ENCODE measurements at places on chromosomes 6 and 20. TPM values are rescaled to one million over a fixed set of nuclear protein-coding genes. Genes with fewer than 3 reads are reported as not detected.

DNA sequence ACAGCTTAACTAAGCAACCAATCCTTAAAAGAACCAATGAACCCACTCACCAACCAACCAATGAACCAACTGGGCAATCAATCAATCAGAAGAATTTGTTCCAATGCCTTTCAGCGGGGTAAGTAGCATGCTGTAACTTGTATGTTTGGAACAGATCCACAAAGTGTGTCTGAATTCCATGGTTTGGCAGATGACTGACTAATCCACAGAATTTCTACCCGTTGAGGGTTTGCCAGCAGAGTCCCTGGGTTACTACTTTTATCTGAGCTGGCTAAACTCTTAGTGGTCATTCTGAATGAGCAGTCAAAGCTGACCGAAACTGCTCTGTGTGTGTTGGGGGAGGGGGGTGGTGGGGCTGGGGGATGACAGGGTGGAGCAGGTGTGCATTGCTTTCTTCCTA lies 125.0 kb upstream of the JAG1 start:
- DNase-seq, result no peak

- DNase-seq, result no peak
Measured at GRCh38 chr20:48891235-48892048, 30.1 kb upstream of the ARFGEF2 start.

- no peak for DNase-seq
Measured at GRCh38 chr6:73079611-73079955, 145.7 kb downstream of the KHDC1L start.

DNA sequence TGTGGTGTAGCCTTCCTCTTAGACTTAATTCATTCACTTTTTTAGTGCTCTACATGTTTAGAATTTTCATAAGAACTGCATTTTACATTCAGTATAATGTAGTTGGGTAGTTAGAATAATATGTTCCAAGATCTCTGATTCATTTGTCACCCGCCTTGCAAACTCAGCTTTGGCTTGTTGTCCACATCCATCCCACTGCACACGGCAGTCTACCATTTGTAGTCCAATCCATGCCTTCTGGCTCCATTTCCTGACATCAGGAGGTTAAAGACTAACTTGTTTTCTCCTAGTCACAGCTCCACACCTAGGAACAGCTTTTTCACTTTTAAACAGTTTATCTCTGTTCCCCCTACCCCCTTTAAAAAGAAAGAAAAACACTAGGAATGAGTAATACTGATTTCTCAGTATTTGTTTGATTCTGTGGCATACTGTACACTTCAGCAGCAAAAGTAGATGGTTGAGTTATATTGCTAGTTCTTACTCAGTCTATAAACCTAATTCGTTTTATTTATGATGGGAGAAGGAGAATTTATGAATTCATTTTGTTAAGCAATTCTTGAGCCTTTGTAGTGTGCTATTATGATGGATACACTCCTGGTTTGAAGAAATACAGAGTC lies 180.9 kb downstream of the ARID1B start:
- DNase-seq, result no peak

Gene DUSP15
- total RNA-seq, result 2.1 TPM

Data from breast epithelium (tissue), 4 donors.